ENCODE measurements at places on chromosomes 5 and 9. TPM values are rescaled to one million over a fixed set of nuclear protein-coding genes. Genes with fewer than 3 reads are reported as not detected.

GRCh38 chr9:72139226-72139625, 10.0 kb upstream of the GDA start:
- DNase-seq = no peak

The SUSD3 gene
- total RNA-seq = 0.29 TPM

DNA sequence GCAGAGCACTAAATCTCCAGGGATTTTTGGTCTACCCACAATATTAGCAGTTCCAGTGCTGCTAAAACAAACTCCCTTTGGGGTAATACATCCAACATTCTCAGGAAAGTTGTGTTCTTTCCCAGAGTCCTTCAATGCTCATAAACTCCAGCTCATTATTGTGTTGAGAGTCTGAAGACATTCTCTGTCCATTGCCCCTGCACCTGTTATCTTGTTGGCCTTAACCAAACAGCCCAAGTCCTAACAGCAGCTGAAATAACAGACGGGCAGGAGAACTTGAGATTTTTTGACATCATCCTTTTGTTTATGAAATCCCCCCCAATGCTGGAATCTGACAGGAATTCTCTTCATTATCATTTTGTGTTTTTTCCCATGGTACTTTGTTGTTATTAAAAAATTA, 110.8 kb downstream of the PAPPA start:
- no peak for DNase-seq

The GDF9 gene
- 0.61 TPM for total RNA-seq

DNA sequence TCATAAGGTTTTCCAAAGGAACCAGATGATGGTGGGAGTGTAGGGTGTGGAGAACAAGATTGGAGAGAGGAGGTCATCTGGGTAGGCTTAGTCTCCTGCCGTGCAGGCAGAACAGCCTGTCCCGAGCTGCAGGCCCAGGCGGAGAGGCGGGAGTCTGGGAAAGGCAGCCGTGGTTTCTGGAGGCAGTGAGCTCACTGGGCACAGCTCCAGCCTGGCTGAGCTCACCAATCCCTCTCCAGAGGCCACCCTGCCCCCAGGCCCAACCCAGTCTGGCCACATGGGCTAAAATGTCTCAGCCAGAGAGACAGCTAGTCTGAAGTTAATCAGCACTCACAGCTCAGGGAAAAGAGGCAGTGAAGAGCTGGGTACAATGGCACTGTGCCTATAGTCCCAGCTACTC, 12.3 kb downstream of the P4HA2 start:
- peak; percentile 98 for DNase-seq

The SLCO6A1 gene
- not detected for total RNA-seq

DNA sequence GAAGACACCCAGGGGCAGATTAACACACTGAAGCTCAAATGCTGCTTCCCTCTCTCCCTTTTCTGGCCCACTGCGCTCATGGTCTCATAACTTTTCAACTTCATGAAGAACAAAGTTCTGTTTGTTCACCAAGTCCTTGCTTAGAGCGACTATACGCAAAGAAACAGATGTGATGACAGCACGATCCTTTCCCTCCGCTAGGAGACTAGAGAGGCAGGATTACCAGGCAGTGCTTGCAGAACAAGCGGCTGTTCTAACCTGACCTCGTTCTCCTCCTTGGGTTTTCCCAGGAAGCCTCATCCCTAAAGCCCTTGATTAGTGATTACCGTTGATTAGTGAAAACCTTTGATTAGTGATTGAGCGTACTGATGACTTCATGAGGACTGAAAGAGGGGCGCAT, 649.9 kb downstream of the IRX1 start:
- no peak for DNase-seq

DNA sequence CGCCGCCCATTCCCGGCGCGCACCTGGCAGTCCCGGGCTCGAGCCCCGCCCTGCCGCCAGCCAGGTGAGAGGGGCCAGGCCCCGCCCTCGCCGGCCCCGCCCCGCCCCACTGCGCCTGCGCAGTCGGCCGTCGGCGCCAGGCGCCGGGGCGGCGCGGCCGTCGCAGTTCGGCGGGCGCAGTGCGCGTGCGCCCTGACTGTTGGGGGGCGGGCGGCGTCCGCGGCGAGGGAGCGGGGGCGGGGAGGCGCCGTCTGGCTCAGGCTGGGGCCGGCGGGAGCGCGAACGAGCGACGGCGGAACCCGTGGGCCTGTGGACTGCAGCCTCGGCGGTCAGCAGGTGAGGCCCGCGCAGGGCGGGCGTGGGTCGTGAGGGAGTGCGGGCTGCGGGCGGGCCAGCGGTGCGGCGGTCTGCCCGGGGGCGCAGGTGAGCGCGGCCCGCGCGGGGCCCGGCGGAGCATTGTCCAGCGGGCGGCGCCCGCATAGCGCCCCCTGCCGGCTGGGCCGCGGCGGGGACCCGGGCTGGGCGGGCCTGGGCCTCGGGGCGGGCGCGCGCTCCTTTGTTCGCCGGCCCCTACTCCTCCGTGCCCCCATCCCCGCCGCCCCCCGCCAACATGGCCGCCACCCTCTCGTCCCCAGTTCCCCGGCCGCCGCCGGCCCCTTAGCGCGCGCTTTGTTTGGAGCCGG, at the start of gene SPIN1:
TSS of gene SPIN1 (plus strand) at position 242 of the 683 bp plus-strand sequence. CDS start 38,096 bp downstream, outside the sequence.
- DNase-seq = peak; percentile 84

DNA sequence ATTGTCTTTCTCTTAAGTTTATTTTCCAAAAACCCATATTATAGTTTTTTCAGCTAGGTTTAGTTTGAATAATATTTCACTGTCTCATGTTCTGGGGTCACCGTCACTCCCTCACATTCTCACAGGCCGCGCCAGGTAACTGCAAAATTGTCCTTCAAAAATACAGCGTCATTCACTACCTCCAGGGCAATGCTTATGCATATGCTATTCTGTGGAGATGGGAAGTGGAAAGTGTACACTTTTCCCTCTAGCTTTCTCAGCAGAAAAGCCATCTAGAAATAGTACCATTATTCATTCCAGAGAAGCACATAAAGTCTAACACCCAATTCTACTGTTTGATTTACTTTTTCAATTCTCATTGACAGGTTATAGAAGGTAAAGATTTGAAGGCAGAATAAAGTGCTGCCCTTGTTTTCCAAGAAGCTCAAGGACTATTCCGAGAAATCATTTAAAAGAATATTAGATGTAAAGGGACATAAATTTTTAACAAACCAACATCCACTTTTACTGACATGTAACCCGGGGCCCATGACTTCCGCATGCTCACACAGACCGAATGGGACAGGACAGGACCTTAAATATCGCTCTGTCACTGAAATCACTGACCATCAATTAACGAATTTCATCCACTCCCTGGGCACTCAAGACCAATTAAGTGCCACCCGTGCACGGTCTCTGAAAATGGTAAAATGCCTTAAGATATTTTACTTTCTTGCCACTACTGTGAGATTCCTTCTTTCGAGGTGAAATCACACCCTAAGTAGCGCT, 720 bp downstream of the NUDT12 start:
- DNase-seq = peak; percentile 54

GRCh38 chr9:228929-229695, 14.4 kb downstream of the DOCK8 start:
- no peak for DNase-seq

GRCh38 chr9:7336356-7337065, 463.1 kb downstream of the DMAC1 start:
- DNase-seq = no peak

The POLR3G gene
- 1.5 TPM for total RNA-seq

- DNase-seq = no peak
Measured at GRCh38 chr9:82410866-82411265, 422.3 kb downstream of the SPATA31D1 start.

- peak; percentile 90 for DNase-seq
Measured at GRCh38 chr9:27572918-27573633, at the start of gene C9orf72. C9orf72 (minus strand) TSS chr9:27573481; CDS start chr9:27567120, 6,361 bp downstream.

DNA sequence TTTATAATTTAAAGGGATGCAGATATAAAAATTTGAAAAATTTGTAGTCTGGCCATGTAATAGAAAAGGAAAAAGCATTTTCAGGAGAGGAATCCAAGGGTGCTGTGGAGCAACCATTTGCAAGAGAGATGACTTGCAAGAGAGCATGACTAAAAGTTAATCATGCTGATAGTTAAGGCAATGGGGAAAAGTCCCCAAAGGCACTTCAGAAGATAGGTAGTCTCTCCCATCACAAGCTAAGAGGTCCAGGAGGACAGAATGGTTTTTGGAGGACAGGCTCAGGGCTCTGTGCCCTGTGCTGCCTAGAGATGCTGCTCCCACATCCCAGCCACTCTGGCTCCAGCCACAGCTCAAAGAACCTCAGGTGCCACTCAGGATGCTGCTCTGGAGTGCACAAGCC, 38.8 kb downstream of the DNAJB5 start:
- DNase-seq = no peak

The BTNL9 gene
- total RNA-seq = 30.5 TPM

- DNase-seq = peak; percentile 80
Measured at GRCh38 chr5:150245111-150245789, 44.3 kb downstream of the CAMK2A start.

- DNase-seq = no peak
Measured at GRCh38 chr5:98128846-98129245, 644.6 kb upstream of the RGMB start.

The MACIR gene
- total RNA-seq = 4.6 TPM

DNA sequence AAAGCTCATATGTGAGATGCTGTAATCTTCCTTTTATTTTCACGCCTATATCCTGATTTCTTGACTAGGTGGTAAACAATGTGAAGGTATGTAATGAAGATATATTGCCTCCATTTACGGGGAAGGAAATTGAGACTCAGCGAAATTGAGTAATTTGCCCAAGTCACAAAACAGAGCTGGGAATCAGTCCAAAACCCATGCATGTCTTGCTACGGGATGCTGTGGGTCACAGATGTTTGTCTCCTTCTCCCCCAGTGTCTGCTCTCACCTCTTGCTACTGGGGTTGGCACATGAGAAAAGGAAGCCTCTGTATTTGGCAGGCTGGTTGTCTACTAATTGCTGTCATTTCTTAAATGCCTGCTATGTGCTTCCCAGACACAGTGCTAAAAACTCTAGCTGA, 53.7 kb upstream of the TEX48 start:
- no peak for DNase-seq

DNA sequence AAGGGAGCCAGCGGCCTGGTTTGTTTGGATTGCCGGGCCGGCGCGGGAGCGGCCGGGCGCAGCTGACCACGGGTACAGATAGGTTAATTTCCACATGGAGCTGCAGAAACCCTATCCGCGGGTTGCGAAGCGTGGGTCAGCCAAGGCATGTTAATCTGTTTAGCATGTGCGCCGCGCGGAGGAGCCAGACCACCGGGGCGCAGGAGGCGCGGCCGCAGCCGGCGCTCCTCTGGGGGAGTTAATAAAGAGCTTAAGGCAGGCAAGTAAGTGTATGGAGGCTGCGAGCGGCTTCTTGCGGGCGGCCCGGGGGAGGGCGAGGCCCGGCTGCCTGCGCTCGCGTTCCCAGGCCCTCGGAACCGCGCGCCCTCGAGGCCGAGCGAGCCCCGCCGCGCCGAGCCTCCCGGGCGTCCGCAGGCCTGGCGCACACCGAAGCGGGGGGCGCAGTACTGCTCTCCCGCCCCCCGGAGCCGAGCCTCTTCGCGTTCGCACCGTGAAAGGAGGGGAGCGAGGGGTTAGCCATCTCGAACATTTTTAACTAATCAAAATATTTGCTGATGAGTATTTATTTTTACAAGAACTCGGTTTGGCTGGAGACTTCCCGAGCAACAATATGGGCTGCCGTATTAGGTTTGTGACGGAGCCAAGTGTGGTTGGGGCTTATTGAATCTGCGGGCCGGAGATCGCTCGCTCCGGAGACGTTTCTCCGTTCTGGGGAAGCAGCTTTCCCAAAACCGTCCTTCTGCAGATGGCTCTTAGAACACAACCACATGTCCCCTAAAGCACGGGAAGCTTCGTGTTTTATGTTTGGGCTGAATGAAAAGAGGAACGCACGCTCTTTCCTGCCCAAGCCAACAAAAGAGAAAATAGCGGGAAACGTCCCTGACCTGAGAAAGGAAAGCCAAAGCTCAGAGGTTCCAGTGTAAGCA, 28.8 kb downstream of the FOXD1 start:
- DNase-seq = no peak

The CBY3 gene
- not detected for total RNA-seq

The KIF12 gene
- total RNA-seq = not detected

GRCh38 chr5:95915999-95916686, 45.5 kb downstream of the ELL2 start:
- no peak for DNase-seq

DNA sequence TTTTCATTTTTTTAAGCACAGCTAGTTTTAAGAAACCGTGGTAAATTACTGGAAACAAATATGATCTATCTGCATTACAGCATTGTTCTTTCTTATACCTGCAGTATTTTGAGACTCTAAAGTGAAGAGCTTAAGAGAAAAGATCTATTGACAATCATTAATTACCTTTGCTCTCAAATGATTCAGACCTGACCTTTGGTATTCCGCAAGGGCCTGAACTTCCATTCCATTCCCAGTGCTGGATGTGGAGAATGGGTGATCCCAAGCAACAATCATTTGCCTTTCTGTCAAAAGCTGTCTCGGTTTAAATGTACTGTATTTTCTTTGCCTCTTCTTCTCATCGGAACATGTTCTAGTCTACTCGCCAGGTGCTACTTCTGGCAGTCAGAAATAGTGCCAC, 18.9 kb downstream of the NREP start:
- DNase-seq = no peak

- DNase-seq = no peak
Measured at GRCh38 chr9:19284729-19285128, 54.2 kb downstream of the DENND4C start.

- no peak for DNase-seq
Measured at GRCh38 chr5:73821003-73821402, 195.0 kb downstream of the ARHGEF28 start.

DNA sequence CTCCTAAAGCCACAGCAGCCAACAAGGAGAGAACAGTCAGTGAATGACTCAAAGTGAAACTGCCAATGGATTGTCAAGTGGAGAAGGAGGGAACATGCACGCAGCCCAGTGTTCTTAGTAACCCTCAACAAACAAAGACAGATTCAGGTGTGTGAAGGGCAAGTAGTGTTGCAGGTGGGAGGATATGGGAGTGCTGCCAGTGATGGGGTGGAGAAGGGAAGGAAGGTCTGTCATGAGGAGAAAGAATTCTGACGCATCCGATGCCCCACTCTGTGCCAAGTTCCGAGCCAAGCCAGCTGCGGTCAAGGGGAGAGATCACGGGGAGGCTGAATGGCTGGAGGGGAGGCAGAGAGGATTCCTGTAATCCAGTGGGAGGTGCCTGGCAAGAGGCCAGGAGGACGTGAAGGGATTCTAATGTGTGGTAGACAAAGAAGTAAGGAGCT, 56.5 kb downstream of the CAST start:
- DNase-seq = peak; percentile 48

DNA sequence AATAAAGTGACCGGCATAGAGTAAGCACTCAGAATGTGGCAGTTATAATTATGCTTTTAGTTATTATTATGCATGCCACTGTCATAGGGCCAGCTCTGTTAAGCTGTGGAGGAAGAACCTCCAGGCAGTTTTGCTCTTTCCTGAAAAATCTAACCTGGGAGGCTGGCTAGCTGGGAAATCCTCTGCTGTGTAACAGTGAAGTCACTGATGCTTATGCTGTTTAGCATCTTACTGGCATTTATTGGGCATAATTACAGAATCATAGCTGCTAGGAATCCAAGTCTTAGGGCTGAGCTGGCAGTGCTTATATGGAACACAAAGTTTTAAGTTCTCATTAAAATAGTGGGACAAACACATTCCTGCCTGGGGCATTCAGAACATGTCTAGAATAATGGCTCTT, 5.5 kb upstream of the GSN start:
- no peak for DNase-seq

The TLR4 gene
- 23.9 TPM for total RNA-seq

Measured in heart left ventricle (tissue), 16 donors.